ENCODE measurements at places on chromosomes 5 and 9.

DNA sequence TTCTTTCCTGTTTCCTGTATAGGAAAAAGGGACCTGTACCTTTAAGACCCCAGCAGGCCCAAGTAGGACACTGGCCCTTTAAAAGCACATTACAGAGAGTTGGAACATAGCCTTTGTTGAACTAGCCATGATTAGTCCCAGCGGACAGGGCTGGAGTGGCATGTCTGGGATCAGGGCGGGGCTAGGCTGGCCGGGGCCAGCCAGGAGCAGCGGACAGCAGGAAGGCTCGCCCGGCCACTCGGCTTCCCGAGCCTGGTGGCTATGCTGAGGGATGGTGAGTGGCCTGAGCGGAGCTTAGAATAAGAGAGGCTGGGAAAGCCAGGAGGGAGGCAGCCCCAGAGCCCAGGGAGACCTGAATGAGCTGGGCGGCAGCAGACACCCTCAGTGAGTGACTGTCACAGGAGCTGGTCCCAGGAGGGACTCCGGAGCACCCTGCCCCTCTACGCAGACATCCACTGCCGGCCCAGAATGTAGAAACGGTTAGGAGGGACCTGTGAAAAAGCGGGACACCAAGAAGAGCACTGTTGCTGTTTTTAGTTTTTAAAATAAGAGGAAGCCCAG, 92.1 kb downstream of the DAB2IP start:
- peak; percentile 85 for DNase-seq

DNA sequence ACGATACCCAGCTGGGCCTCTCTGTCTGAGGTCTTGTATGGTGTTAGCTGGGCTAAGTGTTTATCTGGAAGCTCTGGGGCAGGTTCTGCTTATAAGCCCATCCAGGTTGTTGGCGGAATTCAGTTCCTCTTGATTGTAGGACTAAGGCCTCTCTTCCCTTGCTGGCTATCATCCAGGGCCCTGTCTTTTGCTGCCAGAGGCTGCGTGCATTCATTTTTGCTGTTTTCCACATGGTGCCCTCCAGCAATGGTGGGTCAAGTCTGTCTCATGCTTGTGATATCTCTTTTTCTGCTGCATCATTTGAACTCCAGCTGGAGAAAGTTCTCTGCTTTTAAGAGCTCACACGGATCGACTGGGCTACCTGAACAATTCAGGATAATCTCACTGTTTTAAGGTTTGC, 105.7 kb upstream of the ZNF618 start:
- DNase-seq: no peak

DNA sequence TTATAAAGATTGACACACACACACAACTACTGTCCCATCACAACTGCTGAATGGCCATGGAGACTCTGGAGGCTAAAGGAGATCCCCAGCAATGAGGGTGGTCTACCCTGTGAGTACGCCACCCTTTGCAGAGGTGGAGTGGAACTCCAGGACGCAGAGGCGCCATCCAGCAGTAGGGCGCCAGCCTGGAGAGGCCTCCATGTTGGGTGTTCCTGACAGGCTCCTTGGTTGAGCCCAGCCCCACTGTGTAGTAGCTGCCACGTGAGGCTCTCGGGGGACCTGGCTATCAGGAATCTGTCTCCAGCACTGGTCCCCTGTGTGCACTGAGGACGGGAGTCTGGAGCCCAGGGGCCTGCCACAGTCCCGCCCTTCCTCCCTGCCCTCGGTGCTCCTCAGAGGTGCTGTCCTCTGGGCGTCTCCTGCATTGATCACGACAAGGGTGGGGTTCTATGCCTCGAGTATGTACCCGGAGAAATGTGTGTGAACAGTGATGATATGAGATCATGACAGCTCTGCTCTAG, 72.3 kb downstream of the DAP start:
- DNase-seq: no peak

DNA sequence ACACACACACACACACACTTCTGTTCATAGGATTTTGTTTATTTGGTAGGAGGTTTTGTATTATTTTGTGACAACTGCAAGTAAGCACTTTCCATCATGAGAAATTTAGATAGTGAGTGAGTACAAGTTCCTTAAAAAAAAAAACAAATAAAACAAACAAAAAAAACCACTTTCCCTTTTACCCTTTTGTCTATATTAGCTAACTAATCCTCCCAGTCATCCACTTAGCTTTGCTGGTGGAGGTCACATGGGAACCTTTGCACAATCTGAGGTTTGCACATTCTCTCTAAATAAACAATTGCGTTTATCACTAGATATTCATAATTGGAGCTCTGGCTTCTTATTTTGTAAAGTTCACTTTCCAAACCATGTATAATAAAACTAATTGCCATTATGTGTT, 6.8 kb downstream of the ITGA1 start:
- DNase-seq: no peak
